ENCODE measurements at places on chromosomes 2 and 18.

- no peak for DNase-seq
These were observed 7.9 kb downstream of the MAP2 start for GRCh38 chr2:209431701-209432100.

DNA sequence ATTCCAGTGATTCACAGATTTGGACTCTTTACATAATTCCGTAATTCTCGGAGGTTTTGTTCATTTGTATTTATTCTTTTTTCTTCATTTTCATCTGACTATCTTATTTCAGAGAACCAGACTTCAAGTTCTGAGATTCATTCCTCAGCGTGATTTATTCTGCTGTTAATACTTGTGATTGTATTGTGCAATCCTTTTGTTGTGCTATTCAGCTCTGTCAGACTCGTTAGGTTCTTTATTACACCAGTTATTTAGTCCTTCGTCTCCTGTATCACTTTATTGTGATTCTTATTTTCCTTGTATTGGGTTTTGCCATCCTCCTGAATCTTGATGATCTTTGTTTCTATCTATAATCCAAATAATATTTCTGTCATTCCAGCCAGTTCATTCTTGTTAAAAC, 529.3 kb upstream of the LRRTM4 start:
- DNase-seq: no peak

DNA sequence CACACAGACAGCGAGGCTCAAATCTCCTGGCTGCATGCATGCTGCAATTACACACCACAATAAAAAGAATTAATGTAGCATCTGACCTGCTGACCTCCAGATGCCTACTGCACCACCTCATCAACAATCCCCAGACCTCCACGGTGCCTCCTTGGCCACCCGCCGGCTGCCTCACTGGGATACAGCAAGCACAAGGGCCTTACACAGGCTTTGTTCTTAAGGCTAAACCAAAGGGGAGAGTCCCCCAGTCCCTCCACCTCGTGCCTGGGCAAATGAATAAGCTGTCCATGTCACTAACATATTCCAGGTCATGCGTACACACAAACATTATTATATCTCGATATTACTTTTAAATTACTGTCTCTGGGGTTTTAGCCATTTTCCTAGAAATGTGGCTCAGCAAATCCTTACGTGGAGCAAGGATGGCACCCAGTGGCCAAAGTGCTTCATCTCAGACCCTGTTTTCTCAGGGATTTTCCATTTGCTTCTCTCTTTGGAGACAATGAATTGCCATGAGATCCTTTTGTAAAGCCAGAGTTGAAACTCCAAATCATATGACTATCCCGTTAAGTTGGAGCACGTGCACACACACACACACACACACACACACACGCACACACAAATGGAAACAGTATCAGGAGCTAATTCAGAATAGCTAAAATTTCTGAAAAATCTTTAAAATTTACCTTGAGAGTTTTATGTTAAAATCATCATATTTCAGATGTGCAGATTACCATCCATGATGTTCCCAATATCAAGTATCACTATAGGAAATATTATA, 313.8 kb downstream of the PDE11A start:
- DNase-seq: no peak

DNA sequence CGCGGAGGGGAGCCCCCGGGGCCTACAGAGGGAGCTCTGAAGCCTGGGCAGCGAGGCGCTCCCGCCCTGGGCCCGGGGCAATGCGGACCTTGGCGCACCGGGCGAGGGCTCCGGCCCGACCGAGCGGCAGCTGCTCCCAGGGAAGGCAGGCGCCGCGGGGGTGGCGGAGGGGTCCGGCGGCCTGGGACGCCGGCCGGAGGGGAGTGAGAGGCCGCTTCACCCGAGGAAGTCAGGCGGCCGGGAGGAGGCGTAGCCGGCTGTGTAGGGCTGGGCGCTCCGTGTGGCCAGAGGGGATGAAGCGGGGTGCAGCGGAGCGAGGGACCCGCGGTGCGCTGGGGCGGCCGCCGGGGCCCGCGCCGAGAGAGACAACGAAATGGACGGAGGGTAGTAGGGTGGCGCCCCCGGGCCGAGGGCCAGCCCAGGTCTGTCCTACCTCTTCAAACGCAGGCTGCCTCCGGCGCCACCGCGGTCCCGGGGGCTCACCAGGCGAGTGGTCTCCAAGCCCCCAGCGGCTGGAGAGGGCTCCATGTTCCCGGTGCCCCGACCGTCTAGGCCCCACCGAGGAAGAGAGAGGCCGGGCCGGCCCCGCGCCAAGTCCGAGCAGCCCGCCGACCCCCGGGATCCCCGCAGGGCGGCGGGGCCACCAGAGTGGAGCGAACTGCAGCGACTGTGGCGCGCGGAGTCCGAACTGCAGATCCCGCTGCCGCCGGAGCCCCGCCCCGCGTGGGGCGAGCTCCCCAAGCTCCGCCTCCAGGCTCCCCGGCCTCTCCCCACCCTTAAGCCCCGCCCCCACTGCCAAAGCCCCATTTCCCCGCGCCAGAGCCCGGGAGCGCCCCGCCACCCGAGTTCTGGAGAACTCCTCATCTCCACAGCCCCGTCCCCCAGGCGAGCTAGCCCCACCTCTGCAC, at the start of gene SLC30A3:
TSS of gene SLC30A3 (minus strand) at position 669 of the 908 bp plus-strand sequence. CDS start at position 528, 141 bp downstream.
- no peak for DNase-seq

- no peak for DNase-seq
These were observed 141.5 kb downstream of the PIGN start for GRCh38 chr18:62045316-62045715.

DNA sequence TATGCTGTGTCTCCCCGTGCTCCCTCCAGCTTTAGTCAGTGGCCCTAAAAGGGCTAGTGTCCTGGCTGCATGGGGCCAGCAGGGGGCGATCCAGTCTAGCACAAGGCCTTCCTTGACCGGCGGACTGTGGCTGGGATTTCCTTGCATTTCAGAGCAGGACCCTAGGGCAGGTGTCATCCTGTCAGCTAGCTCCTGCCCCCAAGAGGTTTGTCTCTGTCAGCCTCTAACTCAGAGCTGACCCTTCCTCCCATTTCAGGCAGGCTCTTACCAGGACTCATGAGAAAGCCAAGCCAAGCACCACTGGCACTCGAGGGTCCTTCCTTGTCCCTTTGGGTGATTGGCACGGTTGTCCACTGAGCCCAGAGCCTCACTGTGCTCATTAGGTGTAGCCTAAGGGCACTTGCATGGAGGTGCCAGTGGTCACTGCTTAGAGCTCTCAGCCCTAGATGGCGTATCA, 140.3 kb downstream of the RPIA start:
- DNase-seq: peak; percentile 91

DNA sequence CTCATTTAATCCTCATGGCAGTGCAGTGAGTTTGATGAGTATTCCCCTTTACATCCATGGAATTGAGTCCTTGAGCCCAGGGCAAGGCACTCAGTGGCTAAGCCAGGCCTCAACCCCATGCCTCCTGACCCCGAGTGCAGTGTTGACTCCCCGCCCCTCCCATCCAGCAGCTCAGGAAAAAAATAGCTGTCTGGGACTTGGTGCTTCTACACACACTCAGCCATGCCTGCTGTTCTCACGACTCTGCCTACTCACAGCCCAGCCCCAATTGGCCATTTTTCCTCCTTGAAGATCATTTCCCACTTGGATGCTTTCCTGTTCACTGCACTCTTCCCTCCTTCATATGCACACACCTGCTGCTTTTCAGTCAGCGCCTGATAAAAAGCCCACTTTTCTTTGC, 8.8 kb downstream of the FOSL2 start:
- no peak for DNase-seq

DNA sequence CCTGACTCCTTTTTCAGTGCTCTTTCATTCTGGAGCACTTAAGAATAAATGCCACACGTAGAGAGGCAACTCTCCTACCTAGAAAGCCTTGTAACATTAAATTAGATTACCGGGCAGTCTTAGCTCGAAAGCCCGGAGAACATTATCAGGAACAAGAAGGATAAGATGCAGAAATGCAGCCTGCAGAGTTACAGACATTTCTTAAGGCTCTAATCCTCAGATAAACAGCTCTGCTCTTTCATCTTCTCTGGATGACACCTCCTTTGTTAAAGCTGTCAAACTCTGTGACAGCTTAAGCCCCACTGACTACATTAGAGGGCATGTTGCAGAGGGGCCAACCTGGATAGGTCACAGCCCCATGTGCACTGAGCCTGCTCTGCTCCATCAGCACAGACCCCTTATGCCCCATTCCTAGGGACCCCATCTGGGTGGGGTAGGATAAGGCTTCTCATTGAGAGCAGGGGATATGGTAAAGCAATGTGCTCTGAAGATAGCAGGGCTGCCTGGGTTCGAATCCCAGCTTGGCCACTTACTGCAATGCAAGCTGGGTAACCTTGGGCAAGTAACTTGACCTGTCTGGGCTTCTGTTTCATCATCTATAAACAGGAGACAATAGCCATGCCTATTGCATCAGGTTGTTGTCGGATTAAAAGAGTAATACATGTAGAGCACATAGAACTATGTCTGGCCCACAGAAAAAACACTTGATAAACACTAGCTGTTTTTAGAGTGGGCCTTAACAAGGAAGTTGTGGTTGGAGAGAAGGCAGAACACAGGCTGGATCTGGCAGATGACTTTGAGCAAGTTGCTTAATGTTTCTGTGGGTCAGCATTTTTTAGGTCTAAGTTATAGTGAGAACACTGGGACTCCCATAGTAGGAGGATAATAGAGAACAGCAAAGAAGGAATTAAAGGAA, 111.4 kb downstream of the THNSL2 start:
- no peak for DNase-seq

Measured in GM12864 (cell line).